ENCODE measurements at places on chromosomes 5 and 9.
A peak's percentile ranks its signal among the peaks of the same experiment; 100 is the strongest.

- DNase-seq, result no peak
These were observed 61.0 kb downstream of the ZFR start for GRCh38 chr5:32383586-32383985.

DNA sequence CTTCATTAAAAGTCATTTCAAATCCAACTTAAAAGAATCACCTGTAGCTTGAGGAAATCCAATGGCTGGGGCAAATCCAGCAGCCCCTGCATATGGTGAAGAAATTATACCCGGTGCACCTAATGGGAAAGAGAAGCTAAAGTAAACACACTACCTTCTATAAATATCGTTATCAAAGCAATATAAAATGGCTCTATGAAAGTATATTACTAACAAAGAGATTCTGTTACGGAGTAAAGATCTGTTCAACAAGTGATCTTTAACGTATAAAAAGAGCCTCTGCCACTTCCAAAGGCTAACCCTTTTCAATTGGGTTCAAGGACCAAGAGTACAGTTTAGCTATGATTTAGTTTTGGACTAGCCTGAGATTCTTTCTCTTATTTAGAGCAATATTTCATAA lies 59.7 kb upstream of the SUSD1 start:
- no peak for DNase-seq

GRCh38 chr5:143281226-143281625 lies 122.3 kb downstream of the NR3C1 start:
- no peak for DNase-seq

DNA sequence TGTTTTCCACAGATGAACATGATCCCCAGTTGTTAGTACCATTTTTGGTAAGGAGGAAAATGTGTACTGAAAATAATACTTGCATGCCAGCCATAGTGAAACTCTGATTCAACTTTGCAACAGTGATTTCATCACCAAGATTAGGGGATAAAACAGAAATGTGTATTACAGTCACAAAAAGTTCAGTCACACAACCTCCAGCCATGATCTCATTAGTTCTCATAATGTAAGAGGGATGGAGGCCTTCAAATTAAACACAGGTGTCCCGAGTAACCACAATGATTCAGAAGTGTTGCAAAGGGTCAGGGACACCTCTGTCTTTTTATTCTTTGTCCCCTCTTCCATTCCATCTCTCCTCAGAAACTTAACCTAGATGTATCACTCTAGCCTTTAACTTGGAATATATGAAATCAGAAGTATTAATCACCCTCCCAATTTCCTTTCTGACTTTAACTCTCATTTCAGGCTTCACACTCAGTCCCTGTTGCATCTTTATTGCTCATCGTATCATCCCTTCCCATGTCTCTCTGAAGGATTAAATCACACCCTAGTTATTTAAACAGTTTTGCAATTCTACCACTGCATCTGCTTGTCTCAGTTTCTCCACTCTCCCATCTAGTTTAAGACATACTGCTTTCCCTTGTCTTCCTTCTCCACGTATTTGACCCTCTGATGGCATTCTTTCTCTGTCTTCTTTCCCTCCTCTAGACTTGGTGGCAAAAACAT lies 291.2 kb downstream of the ADAMTS6 start:
- no peak for DNase-seq

GRCh38 chr5:168898247-168898911 lies 319.2 kb upstream of the PANK3 start:
- DNase-seq, result no peak

- DNase-seq, result no peak
These were observed 59.5 kb downstream of the FAM78A start for GRCh38 chr9:131216806-131217205.

- no peak for DNase-seq
These were observed 119.7 kb upstream of the CCDC152 start for GRCh38 chr5:42636946-42637345.

GRCh38 chr5:72467461-72467860 lies 39.7 kb downstream of the ZNF366 start:
- DNase-seq, result no peak

DNA sequence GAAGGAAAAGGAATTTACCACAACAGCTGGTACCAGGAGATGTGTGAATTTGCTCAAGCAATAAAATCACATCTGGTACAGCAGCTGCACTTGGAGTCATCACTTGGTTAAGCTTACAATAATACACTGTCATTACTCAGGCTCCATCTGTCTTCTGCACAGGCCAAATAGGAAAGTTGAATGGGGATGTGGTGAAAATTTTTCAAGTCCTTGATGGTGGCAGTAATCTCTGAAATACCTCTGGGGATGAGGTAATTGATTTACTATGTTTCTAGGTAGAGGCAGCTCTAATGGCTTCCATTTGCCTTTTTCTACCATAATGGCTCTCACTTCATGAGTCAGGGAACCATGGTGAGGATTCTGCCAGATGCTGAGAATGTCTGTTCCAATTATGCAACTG lies 206.8 kb upstream of the ATP10B start:
- no peak for DNase-seq

DNA sequence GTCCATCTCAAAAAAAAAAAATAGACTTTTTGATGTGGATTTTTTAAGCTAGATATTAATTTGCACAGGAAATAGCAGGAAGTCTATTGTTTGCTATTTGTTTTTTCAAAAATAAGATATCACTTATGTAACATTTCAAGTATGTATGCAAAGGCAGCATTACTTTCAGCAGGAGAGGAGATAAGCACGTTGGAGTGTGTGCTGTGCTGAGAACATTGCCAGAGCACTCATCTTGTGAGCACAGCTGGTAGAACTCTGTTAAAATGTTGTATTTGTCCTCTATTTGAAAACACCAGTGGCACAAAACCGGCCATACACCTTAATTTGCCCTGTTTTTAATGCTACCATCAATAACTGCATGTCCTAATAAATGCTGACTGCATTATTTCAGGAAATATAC lies 1061.9 kb upstream of the CDH18 start:
- DNase-seq, result peak; percentile 21

DNA sequence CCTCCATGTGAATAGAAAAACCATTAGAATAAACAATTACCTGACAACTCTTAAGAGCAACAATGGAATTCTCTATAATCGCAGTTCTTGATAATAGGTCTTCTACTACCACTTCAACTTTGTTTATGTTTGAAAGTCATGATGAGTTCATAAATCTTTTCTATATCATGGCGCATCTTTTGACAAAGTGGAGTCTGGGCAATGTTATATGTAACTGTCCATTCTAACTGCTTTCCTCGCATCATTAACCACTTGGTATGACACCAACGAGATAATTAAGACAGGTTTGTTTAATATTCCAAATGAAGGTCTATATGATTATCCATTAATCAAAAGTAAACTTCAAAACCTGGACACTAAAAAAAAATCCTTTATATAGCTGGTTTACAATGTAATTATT lies 272.0 kb downstream of the DENND1A start:
- no peak for DNase-seq

- DNase-seq, result no peak
These were observed 46.9 kb upstream of the EGFL7 start for GRCh38 chr9:136615631-136616306.

- DNase-seq, result no peak
These were observed 62.0 kb upstream of the PHF24 start for GRCh38 chr9:34896112-34896511.

DNA sequence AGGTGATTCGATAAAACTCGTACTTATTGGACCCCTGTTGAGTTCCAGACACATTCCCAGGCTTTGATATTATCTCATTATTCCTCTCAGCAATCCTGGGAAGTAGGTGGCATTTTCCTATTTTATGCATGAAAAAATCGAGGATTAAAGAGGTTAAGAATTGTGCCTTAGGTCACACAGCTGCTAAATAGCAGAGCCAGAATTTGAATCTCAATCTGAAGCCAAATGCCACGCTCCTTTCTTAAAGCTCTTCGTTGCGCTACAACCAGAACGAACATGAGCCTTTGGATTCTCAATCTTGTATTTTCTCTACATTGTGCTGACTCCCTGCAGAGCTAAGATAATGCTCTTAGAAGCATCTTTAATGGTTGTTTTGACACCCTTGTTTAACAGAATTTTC lies 527.8 kb upstream of the TLE4 start:
- DNase-seq, result no peak

DNA sequence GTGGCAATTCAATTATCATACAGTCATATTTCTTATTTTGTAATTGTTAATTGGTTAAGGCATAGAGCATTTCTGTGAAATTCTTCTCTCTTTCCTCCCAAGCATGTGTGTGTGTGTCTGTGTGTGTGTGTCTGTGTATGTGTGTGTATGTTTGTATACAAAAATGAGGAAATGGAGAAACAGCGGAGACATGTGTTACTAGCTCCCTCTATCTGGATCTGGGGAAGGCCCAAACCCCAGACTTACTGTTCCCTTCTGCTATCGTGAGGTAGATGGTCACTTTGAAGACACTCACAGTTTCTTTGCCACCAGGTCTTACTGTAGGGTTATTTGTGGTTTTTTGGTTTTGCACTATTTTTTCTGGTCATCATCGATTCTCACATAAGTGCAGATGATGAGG lies 11.4 kb upstream of the C5orf63 start:
- no peak for DNase-seq

DNA sequence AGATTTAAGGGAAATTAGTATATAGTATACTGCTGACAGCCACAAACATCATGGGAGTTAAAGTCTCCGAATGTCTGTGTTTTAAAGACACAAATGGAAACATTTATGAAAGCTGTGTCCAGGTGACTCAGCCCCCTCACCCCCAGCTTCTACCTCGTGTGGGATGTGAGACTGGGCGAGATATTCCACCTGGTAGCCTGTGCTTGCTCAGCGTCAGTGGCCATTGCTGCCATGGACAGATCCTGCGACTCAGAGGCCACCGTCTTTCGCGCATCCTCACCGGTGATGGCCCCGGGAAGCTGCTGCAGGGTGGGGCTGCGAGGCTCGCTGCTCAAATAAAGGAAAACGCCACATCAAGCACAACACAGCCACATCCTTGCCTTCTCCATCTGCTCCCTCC lies 31.2 kb upstream of the EXOC3 start:
- DNase-seq, result no peak

GRCh38 chr5:31445041-31445600 lies 86.8 kb downstream of the DROSHA start:
- no peak for DNase-seq

- no peak for DNase-seq
These were observed 38.9 kb downstream of the ADAMTS2 start for GRCh38 chr5:179306191-179307012.

Measured in NCI-H510A (cell line).